Esophagus squamous epithelium (tissue), 5 donors: ENCODE measurements at places on chromosomes 4 and X.

GRCh38 chr4:78057135-78057599, at the start of gene FRAS1:
FRAS1 (plus strand) TSS chr4:78057323; CDS start chr4:78058010, 687 bp downstream.
- no peak for DNase-seq

- no peak for DNase-seq
Observed at GRCh38 chr4:115110191-115111181, 2.9 kb downstream of the NDST4 start.

- DNase-seq: no peak
Observed at GRCh38 chr4:70629469-70630090, 1.0 kb downstream of the ENAM start.

- DNase-seq: no peak
Observed at GRCh38 chrX:130285069-130285620, 16.4 kb upstream of the ZNF280C start.
